ENCODE measurements at places on chromosomes 1 and 21. TPM values are rescaled to one million over a fixed set of nuclear protein-coding genes. Genes with fewer than 3 reads are reported as not detected.

Gene TMEM81
- total RNA-seq, result 3.1 TPM

DNA sequence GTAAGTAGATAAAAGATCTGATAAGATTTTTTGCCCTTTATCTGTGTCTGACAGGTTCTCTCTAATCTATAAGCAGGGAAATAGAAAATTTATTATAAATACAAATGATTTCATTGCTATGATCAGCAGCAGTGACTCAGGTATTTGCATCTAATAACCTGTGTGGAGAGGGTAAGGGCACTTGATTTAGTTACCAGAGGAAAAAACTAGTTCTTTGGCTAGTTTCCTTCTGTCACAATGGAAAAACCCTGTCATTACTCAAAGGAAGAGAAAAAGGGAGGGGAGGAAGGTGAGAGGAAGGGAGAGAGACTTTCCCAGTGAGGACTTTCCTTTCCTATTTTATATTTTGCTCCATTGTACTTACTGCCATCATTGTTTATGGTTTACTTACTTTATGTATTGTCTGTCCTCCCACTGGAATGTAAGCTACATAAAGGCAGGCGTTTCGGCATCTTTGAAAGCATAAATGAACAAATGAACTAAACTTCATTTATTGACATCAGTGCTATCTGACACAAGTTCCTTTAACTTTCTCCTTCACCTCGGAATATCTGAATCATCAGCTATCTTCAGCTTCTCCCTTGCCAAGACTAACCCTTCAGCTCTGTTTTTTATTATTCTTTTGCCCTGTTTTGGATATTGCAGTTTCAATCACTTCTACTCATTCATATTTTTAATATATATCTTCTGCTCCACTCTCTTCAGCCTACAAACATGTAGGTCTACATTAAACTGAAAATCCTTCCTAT lies 34.9 kb downstream of the WDR3 start:
- DNase-seq, result no peak

DNA sequence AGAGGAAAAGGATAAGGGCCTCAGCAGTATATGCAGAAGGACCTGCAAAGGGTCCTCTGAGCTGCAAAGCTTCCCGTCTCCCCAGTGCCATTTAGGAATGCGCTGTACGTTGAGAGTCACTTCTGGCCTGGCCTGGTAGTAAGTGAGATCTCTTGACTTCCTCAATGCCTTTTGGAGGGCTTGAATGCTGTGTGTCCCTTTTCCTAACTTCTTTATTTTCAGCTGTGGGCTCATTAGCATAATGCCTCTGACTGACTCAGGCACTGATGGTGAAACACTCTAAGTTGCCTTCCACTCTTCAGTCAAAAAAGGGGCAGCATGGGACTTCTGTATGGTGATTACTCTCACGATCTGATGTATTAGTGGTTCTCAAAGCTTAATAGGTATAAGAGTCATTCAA lies 49.9 kb downstream of the XCL1 start:
- no peak for DNase-seq

- no peak for DNase-seq
These were observed 1291.5 kb upstream of the B3GALT2 start for GRCh38 chr1:194477908-194478307.

DNA sequence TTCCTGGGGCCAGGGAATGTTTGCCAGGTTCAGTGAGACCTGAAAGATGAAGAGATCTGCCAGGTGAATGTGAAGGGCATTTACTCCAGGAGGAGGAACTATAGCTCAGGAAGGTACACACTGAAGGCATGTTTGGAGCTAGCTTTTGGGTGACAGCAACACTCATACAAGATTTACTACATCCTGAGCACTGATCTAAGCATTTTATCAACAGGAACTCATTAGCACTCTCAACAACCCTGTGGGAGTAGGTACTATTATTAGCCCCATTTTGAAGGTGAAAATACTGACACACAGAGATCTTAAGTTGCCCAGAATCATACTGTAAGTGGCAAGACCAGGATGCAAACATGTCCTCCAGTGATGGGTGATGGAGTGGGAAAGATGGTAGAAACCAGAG lies 6.7 kb downstream of the GADD45A start:
- no peak for DNase-seq

Gene GSTM1
- total RNA-seq, result not detected

- DNase-seq, result no peak
These were observed 133.9 kb upstream of the DNAH14 start for GRCh38 chr1:224795591-224795990.

Data from left ventricle myocardium inferior (tissue), 1 donor.